Left cardiac atrium (tissue), 4 donors: ENCODE measurements at places on chromosomes 2 and 18.

DNA sequence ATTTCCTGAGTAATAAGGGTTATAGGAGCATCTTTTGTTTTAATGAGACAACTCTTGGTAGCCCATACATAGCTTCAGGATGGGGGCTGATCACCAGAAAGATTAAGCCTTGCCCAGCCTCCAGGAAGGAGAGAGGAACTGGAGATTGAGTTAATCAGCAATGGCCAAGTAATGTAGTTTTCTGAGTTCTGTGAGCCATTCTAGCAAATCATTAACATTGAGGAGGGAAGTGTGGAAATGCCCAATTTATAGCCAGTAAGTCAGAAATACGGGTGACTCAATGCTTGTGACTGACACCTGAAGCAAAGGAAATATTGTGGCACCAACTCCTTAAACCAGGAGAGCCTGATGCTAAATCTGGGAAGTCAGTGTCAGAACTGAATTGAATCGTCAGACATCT is 205.1 kb upstream of the SRD5A2 start:
- DNase-seq = no peak

- DNase-seq = no peak
Measured at GRCh38 chr18:35153609-35154272, 87.1 kb upstream of the ZNF397 start.

DNA sequence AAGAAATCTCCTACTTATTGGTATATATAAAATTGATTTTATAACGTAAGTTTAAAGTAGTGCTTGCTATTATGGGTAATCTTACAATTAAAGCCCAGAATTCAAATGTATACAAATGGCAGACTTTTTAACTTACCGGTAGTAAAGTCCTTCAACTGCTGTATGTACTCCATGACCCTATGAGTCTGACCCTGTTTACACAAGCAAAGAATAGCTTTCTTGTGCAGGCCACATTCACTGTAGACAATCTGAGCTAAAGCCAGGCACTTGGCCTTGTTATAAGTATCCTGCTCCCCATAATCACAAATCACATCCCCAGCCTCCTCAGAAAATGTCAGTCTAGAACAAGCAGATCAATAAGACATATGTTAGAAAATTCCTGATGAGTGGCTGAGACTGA is 51.7 kb downstream of the CLHC1 start:
- no peak for DNase-seq

- DNase-seq = no peak
Measured at GRCh38 chr2:134203175-134203574, 50.7 kb upstream of the MGAT5 start.

DNA sequence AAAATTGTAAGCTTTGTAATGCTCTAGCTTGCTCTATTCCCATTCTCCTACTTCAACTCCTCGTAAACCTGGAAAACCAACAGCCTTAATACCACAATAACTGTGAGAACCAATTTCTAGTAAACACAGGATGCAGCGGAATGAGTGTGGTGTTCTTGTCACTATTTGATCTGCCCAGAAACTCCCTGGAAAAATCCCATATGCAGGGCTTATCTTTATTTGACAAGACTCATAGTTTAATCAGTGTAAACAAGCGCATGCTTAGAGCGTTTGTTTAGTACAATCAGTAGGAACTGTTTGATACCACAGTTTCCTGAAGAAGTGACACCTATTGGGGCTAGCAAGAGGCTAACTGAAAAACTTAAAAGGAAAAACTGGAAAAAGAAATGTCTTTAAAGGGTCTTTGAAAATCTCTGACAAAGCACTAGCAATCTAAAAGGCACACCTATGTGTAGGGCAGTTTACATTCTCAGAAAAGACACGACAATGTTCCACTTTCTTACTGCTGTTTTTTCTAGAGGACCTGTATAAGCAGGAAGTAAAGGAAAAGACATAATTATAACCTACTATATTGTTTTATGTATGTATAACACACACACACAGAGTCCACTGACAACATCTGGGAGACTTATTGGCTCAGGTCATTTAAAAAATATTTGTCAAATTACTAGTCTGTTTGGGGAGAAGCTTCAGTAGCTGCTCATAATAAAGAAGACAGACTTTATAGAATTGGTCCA is 241.4 kb upstream of the KLHL14 start:
- no peak for DNase-seq

DNA sequence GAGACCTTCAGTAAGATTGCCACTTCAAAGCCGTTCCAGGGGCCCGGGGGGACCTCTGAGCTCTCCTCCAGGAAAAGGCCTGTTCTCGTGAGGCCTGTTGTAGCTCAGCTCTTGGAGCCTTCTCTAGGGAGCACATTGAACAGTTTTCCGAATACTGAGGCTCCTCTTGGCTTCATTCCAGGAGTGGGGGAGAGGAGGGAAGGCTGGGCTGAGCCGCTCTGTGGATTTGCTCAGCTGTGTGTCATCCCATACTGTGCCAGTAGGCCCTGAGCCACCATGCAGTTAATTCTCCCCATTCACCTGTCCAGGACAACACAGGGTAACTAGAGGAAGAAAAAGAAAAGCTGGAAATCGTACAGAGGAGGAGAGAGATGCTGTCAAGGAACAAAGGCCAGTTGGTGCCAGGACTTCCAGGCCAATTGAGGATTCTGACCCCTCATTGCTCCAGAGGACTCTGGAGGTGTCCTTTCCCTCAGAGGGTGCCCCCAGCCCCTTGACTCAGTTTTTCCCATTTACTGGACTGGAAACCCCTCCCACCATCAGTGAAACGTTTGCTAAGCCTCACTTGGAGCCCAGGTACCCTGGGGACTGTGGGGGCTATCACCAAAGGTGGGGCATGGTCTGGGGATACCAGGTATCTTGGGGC is 41.4 kb downstream of the HS1BP3 start:
- peak; percentile 52 for DNase-seq

DNA sequence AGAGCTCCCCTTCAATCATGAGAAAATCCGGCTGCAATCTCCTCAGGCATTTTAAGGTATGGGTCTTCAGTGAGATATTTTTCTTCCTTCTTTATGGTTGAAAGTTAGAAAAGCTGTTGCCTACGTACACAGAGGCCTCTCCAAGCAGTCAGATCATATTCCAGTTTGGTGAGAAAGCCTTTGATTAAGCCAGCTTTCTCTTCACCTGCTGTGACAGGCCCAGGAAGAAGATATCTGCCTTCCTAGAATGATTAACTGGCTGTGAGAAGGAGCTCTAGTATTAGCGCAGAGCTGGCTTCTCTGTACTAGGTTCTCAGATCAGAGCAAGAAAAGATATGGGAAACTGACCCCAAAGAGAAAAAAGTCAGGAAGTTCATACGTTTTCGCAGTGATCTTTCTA is 585.0 kb upstream of the CHAC2 start:
- no peak for DNase-seq

GRCh38 chr18:21463718-21464117 is 136.8 kb downstream of the ESCO1 start:
- DNase-seq = peak; percentile 28

DNA sequence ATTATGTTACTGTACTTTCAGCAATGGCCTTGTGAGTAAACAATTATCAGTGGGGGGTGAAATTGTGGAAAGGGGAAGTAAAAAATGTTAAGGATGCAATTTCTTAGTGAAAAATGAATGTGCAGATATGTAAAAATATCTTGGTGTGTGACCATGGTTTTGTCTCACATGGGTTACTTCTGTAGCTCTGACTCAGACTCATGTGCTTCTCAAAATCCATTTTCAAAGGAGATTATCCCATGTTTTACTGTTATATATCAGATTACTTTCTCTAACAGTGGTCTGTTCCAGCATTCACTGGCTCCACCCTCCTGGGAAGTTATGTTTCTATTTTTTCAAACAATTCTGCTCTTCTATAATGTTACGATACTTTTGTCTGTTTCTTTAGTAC is 298.2 kb upstream of the COL3A1 start:
- no peak for DNase-seq

DNA sequence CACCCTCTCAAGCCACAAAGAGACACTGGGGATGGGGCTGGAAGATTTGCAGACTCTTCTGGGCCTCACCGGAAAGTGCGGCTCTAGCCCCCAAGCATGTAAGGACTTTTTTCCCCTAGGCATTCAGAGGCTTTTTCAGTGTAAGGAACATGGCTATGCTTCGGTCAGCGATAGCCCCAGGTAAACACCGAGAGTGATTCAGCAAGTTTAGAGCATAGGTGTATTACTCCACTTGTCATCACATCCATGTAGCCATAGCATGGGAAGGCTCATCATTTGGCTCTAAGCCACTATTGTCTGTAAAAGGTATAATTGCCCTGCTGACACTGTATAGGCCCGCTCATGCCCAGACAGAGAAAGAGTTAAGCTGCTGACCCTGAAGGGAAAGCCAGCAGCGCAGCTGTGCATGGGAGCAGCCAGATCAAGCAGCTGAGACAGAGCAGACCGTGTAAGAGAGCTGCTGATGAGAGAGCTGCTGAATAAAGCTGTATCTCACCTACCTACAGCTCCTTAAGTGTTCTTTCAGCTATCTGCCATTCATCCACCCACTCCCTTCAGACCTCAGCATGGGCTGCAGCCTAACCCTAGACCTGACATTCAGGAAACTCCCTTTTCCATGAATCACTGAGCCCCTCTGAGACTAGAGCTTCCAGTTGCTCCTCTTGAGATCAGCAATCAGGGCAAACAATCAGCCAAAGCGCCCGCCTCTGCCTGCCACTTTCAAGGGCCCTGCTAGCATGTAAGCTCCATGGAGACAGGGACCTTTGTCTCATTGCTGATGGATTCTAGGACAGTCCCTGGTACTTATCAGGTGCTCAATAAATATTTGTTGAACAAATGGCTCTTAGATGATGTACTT is 25.5 kb downstream of the LGALSL start:
- no peak for DNase-seq

DNA sequence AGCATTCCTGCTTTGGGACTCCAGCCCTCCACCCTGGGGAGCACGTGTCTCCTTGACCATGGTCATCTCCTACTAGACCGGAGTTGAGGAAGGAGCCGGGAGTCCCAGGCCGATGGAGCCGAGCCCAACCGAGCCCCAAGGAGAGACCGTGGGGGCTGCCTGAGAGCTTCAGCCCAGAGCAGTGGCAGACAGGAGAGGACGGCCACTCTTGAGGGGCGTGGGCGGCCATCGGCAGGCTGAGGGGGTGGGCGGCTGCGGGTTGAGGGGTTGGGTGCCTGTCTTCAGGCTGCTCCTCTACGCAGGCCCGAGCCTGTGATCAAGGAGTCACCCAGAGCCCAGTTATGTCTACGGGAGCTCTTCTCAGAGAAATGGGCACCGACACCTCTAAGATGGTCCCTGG is 158.7 kb downstream of the PXDN start:
- DNase-seq = peak; percentile 10

GRCh38 chr2:71528749-71529148 is 75.4 kb downstream of the DYSF start:
- no peak for DNase-seq

DNA sequence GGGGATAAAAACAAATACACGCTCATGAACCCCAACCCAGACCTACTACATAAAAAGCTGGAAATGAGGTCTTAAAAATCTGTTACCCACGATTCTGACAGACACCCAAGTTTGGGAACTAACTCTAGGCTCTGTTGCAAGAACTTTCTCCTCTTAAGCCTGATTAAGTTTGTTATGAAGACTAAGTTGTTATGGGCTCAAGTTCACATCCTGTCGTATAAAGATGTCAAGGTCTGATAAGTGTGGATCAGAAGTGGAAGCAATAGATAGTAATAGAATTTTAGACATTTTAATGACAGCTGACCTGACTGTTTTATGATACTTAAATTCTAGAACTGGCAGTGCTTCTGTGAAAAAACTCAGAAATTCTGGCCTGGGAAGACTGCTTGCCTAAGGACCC is 43.2 kb downstream of the LPIN2 start:
- DNase-seq = no peak

- DNase-seq = no peak
Measured at GRCh38 chr2:239896075-239896474, 129.1 kb downstream of the NDUFA10 start.

DNA sequence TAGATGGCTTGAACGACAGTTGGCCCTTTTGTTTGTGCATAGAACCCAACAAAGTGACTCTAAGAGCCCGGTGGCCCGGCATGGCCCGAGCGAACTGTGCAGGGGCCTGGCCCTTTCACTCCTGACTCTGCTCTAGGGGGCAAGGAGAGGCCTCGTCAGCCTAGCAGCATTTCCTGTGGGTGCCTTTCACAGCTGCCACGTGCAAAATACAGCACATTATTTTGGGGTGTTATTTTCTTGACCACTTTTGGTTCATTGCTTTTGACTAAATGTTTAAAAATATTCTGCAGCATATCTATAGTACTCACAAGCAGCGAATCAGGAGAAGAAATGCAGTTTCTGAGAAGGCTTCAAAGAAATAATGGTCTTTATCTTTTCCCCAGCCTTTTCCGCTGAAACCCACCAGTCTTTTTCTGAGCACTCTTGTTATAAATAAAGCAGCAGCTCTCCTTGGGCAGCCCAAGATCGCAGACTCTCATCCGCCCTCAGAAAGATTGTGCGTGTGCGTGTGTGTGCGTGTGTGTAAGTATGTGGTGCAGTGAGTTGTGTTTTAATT is 31.3 kb downstream of the DGKD start:
- no peak for DNase-seq

DNA sequence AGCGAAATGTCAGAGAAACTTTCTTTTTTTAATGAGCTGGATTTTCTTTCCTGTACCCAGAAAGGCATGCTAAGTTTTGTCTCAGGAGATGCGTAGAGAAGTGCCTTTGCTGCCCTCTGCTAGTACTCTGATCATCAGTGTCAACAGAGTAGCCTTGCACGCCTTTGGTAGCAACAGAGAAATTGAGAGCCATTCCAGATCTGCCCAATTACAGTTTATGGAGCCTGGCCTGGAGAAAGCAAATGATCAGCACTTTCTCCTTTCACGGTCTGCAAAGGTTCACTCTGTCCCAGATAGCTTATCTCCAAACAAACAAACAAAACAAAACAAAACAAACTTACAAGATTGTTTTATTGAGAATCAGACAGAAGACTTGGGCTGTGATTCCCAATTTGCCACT is 792.8 kb upstream of the PIK3C3 start:
- DNase-seq = no peak

- DNase-seq = no peak
Measured at GRCh38 chr18:74266161-74266560, 25.6 kb downstream of the CYB5A start.

DNA sequence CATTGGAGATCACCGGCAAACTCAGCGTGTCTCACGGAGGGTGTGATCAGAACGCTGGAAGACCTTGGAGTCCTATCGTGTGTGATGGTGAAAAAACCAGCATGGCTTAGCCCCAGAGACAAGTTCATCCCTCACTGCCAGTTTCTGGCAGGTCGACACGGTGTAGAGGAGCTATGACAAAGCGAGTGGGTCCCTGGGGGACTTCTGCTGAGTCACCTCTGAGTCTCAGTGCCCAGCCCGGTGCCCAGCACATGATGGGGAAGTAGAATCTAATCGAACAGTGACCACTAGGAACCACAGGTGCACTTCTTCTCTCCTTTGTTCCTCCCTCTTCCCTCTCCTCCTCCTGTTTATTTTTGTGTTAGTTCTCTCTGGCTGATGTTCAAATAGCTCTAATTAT is 45.9 kb upstream of the KCNF1 start:
- no peak for DNase-seq
